ENCODE measurements at places on chromosomes 1 and 21. TPM values are rescaled to one million over a fixed set of nuclear protein-coding genes. Genes with fewer than 3 reads are reported as not detected.

DNA sequence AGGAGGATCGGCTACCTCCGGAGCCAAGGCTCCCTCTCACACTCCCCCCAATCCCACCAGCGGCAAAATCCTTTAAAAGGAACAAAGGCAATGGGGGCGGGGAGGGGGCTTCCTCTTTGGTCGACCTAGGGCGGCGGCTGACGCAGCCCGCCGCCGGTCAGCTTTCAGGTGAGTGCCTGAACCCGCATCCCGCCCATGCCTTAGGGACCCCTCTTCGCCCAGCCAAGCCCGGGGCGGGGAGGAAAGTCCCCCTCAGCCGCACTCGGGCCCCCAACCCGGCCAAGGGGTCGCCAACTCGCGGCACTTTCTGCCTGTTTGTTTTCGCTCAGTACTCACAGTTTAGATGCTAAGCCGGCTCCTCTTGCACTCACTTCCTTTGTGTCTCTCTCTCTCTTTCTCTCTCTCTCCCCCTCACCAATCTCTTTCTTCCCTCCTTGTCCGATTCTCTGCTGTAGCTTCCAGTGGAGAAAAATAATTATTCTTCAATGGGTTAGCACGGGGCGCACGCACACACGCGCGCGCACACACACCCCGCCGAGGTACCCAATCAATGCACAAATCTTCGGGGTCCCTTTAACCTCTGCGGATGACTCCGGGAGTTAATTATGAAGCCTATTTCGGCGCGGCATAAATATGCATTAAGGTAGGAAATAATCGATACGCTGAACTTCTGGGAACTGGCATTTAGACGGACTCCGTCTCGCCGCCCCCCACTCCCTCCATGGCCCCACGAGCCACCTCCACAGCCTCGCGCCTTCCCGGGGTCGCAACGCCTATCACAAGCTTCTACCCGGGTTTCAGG, at the start of gene BLACAT1:
BLACAT1 (minus strand) TSS at position 465 of the 802 bp plus-strand sequence.
- DNase-seq = no peak

LRRC71 gene
- total RNA-seq = not detected

BRDT gene
- not detected for total RNA-seq

- peak; percentile 59 for DNase-seq
These were observed 1.8 kb downstream of the PLEKHO1 start for GRCh38 chr1:150151291-150152181.

DNA sequence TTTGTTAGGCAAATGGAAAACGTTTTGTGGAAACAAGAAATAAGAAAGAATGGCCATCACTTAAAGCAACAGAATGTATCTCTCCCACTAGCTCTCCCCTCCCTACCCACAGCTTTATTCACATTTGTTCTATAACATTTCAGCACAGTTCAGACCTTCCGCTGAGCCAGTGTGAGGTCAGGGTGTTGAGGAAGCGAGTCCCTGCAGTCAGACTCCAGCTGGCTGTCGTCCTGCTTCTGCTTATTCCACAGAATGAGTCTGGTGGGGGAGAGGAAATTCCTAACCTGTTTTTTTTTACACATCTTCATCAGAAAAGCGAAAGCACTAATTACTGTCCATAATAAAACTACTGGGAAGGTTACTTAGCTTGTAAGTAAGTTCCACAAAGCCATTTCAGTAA, 39.0 kb downstream of the MRPL39 start:
- DNase-seq = no peak

- DNase-seq = peak; percentile 81
These were observed 70.8 kb upstream of the RHOU start for GRCh38 chr1:228664399-228664914.

GRCh38 chr1:109815809-109816174, 52.1 kb upstream of the EPS8L3 start:
- no peak for DNase-seq

GRCh38 chr1:89472886-89473417, 51.7 kb upstream of the LRRC8B start:
- DNase-seq = no peak

GRCh38 chr21:42440187-42440792, 36.6 kb downstream of the UBASH3A start:
- no peak for DNase-seq

DNA sequence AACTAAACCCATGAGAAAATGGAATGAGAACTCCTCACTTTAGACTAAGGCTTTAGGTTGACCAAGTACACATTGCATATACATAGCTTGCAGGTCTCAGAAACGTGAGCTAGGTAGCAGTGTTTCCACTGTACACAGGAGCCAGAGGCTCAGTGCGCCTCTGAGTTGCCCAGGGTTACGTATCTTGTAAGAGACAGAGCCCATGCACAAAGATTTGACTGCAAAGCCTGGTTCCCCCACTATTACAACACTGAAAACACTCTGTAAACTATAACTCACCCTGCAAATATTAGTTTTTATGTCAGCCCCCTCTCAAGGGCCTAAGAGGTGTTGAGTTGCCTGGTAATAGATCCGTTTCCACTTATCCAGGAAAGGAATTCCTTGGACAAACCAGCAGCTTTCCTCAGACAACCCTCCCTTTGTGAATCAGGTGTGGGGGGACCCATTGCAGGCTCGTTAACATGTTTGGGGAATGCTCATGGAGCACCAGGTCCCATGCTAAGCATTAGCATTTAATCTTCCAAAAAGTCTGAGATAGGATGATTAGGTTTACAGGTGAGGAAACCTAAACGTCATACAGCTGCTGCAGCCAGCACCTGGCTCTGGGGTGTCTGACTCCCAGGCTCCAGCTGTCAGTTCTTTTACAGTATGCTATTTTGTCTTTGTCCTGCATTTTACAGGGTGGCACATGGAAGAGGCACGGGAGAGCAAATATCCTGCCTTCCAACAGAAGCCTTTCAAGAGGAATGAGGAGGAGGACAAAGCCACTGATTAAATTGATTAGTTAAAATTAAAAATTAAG, 25.7 kb downstream of the TENT5C start:
- DNase-seq = no peak

C8A gene
- total RNA-seq = not detected

DNA sequence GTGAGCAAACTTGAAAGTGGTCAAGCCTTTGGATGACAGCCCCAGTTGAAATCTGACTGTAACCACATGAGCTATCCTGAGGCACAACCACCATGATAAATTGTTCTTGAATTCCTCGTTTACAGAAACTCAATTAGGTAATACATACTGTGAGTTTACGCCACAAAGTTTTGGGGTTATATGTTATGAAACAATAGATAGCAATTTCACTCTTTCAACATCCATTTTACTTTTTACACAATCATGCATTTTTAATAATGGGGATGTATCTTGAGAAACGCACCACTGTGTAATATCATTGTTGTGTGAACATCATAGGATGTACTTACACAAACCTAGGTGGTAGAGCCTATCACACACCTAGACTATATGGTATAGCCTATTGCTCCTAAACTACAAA, 35.4 kb downstream of the OR2C3 start:
- DNase-seq = no peak

DNA sequence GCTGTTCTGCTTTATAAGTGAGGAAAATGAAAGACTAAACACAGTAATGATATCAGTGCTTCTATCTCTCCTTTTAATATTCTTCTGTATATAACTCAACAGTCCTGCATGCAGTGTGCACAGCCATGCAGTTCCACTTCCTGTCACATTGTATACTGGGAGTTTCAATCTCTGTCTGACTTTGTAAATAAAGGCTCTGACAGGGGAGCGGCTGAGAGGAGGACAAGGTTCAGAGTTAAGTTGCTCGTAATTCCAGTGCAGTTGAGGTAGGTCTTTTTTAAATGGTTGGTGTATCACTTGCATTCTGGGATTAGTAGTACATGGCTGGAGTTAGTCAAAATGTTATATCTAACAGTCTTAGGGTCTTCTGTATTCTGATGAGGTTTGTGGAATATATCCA, 264.5 kb downstream of the OLFM3 start:
- no peak for DNase-seq

DNA sequence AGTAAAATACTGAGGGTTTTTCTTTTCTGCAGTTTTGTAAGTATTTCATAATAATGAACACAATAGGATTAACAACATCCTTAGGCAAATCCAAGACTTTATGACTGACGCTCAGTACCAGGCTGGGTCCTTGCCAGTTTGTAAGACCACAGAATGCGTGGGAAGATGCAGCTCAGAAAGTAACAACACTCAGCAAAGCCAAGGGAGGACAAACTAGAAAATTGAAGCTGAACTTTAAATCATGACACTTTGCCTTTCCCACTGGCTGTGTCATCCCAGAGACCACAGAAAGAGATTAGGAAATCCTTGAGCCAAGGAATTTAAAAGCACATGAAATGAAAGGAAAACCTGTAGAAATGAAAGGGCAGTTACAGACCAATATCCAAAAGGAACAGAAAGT, 426.3 kb upstream of the CHRM3 start:
- DNase-seq = no peak

DNA sequence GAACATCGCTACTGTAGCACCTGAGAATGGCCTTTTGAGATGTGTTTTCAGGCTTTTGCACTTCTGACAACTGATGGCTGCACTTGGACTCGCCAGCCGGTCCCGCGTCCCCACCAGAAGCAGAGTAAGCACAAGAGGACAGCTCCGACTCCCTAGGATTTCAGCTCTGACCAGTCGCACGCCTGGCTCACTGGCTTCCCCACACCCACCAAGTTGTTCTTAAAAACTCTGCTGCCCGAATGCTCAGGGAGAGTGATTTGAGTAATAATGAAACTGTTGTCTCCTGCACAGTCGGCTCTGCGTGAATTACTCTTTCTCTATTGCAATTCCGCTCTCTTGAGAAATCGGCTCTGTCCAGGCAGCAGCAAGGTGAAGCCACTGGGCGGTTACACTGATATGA, 40.2 kb upstream of the NLRP3 start:
- DNase-seq = no peak

GRCh38 chr1:205794011-205794730, 18.8 kb downstream of the SLC41A1 start:
- no peak for DNase-seq

GRCh38 chr1:192477630-192478029, 97.9 kb upstream of the RGS1 start:
- no peak for DNase-seq

GRCh38 chr1:22731924-22732720, 21.5 kb downstream of the EPHB2 start:
- no peak for DNase-seq

GRCh38 chr21:37449302-37449937, 82.8 kb downstream of the DYRK1A start:
- DNase-seq = no peak

IGSF21 gene
- not detected for total RNA-seq

- DNase-seq = no peak
These were observed 56.3 kb upstream of the C1orf87 start for GRCh38 chr1:60129911-60130310.

GRCh38 chr1:244242446-244242845, 191.4 kb downstream of the ZBTB18 start:
- DNase-seq = no peak

TRABD2B gene
- not detected for total RNA-seq

GJA4 gene
- total RNA-seq = not detected

- no peak for DNase-seq
These were observed 699 bp downstream of the ECHDC2 start for GRCh38 chr1:52920791-52921291.

DNA sequence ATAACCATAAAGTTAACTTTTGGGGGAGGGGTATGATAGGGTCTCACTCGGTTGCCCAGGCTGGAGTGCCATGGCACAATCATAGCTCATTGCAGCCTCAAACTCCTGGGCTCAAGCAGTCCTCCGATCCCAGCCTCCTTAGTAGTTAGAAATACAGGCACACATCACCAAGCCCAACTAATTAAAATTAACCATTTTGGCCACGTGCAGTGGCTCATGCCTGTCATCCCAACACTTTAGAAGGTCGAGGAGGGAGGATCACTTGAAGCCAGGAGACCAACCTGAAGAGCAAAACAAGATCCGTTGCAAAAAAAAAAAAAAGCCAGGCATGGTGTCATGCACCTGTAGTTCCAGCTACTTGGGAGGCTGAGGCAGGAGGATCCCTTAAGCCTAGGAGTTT, 26.6 kb upstream of the MED18 start:
- DNase-seq = no peak

DNA sequence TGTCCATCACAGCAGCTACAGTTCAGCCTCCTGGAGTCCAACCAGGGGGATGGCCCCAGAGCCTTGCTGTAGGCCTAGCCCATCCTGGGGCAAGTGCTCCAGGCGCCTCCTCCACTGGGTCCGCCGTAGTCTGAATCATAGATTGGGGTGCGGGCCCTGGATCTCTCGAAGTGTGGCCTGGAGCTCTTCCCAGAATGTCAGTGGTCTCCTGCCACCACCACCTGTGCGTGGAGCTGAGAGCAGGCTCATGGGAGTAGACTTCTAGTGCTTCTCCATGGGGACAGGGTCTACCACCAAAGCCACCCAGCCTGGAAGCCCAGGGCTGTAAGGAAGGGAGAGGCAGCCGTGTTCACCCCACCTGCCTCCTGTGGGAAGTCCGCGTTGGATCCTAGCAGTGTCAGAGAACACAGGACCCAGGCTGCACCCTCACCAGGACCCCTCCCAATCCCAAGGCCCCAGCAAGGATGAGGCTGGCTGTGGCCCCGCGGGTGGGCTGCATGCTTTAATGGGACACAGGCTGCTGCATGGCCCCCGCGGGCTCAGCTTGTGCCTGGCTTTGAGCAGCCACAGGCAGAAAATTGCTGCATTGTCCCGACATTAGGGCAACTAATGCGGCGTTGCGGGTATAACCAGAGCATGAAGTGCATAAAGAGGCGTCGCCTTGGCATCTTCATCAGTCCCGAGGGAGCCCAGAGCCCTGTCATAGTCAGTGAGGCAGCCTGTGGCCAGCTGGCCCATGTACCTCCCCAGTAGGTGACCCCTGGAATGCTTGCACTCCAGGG, 735 bp upstream of the HES3 start:
- no peak for DNase-seq

- DNase-seq = no peak
These were observed 380.0 kb downstream of the HHIPL2 start for GRCh38 chr1:222167896-222168295.

DNA sequence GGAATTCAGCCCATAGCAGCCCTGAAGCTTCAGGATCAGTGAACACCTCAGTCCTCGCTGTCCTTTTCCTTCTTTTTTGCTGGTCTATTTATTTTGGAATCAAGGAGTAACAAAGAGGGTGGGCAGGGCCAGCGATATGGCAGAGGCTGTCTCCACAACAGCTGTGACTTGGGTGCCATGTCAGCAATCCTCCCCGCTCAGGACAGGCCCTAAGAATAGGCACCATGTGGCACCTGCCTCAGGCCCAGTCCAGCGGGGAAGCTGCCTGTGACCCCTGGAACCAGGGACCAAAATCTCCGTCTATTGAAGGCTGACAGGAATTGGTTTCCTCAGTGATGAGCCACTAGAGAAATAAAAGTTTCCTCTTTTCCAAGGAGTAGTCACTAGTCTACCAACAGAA, 58.6 kb upstream of the TNR start:
- no peak for DNase-seq

OR6K3 gene
- total RNA-seq = not detected

- no peak for DNase-seq
These were observed 580 bp upstream of the ATP5PO start for GRCh38 chr21:33916200-33916567.

IL20 gene
- total RNA-seq = not detected

- no peak for DNase-seq
These were observed 55.5 kb downstream of the GABPA start for GRCh38 chr21:25790122-25790877.

CACNA1S gene
- not detected for total RNA-seq

GRCh38 chr1:46187106-46187869, 10.9 kb downstream of the POMGNT1 start:
- no peak for DNase-seq

CD53 gene
- 190 TPM for total RNA-seq

PMF1 gene
- 201 TPM for total RNA-seq

All from activated T-cell treated with anti-CD3 and anti-CD28 coated beads, Interleukin-2, amount 50 U/mL, for 4 hours (primary cell).